ENCODE measurements at places on chromosomes 3 and 15.

- no peak for DNase-seq
Measured at GRCh38 chr15:66703540-66703941, 1.5 kb downstream of the SMAD6 start.

DNA sequence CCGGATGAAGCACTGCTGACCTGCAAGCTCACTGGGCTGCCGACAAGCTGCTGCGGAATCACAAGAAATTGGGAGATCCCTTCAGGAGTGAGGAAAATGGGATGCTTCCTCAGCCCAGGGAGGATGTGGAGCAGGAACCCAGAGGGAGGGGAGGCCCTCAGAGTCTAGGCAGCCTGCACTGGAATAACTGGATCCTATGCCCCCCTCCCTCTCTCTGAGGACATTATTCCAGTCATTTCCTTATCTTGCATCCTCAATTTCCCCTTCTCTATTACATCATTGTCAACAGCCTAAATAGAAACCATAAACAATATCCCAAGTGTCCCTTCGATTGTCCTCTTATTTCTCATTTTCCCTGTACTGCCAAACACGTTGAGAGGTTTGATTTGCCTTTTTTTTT is 169.0 kb downstream of the OPA1 start:
- no peak for DNase-seq

DNA sequence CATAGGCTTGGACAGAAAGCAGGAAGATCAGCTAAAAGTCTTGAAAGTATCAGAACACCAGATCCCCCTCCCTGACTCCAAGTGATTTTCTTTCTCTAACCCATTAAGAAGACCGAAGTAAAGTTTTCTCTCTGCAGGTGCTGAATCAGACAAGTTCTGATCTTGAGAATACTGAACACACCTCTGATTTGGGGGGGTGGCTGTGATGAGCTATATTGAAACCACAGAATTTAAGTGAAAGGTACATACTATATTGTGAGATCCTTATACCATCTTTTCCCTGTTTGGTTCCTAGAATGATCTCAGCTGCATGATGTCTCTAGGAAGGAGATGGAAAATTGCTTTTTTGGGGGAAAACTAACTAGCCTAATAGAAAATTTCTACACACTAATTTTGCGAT is 196.0 kb downstream of the DIPK2A start:
- no peak for DNase-seq

- DNase-seq = no peak
Measured at GRCh38 chr3:61300006-61300380, 48.7 kb upstream of the FHIT start.

GRCh38 chr15:29677871-29678461 is 144.3 kb downstream of the TJP1 start:
- DNase-seq = no peak

- no peak for DNase-seq
Measured at GRCh38 chr3:178794711-178795110, 258.5 kb downstream of the KCNMB2 start.

GRCh38 chr3:182999767-183000166 is 19.4 kb upstream of the DCUN1D1 start:
- no peak for DNase-seq

DNA sequence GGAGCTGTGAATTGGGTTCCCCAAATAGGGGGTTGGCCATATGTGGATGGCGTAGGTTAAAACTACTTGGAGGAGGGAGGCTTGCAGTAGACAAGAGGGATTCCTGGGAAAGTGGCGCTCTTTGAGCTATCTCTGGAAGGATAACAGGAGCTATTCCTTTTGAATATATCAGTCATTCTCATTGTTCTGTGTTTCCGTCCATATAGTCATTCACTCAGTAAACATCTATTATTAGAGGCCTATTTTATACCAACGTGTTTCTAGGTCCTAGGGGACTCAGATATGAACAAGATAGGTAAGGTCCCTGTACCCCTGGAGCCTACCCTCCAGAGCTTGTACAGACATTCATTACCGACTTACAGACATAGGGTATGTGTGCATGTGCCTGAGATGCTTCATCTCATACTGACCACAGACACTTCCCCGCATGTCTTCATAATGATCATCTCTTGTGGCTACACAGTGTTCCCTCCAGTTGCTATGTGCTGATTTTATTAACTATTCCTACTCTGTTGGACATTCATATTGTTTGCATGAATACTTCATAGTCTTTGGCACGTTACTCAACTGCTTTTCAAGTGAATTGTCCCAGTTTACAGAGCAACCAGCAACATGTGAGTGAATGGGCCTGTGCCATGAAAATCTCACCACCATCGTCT is 55.8 kb upstream of the VILL start:
- no peak for DNase-seq

- no peak for DNase-seq
Measured at GRCh38 chr3:98500019-98500418, 2.5 kb downstream of the OR5K2 start.

DNA sequence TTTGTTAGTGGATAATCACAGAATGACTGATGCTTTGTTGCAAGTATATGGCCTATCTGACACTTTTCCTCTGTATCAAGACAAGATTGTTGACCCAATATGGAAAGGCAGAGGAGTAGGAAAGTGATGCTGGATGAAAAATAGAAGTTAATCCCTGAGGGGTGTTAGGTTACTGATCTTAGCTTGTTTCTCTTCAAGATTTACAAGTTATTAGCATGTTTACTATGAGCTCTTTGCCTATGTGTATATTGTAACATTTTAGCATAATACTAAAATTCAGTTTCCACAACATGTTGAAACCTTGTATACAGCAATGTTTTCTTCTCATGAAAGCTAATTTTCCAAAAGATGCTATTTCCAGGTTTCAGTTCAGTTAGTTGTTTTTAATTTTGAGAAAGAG is 120.4 kb upstream of the CCNL1 start:
- no peak for DNase-seq

Measured in activated T-helper 1 cell treated with Interleukin-2 at 50 U/mL for 16 hours (primary cell).